Right forelimb (tissue), 1 donor: ENCODE measurements at places on chromosomes 4 and X.

- no peak for DNase-seq
These were observed 114.5 kb downstream of the IRF2 start for GRCh38 chr4:184359888-184360287.

- DNase-seq: no peak
These were observed 100.6 kb downstream of the MID1 start for GRCh38 chrX:10519761-10520160.

DNA sequence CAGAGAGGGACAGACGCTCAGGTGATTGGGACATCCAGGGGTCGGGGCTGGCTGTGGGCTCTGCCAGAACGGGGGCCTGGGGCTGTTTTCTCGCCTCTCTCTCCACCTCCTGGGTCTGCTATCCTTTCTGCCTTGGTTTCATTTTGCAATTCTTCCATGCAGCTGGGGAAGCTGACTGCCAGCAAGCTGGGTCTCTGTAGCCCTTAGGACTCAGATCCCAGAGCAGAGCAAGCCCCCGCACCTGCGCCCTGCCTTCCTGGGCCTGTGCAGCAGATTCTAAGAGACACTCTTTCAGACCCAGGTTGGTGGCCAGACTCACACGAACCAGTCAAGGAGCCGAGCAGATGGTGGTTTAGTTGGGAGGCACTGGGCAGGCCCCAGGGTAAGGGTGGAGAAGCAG is 59.1 kb upstream of the GRPEL1 start:
- no peak for DNase-seq

- no peak for DNase-seq
These were observed 39.6 kb downstream of the DGKK start for GRCh38 chrX:50430917-50431575.
